ENCODE measurements at places on chromosomes 12 and 14. TPM values are rescaled to one million over a fixed set of nuclear protein-coding genes. Genes with fewer than 3 reads are reported as not detected.

Gene KIF5A
- 0.59 TPM for total RNA-seq

Gene STXBP6
- total RNA-seq, result 11.9 TPM

Gene CLEC14A
- total RNA-seq, result 53.2 TPM

Gene RDH5
- 13.1 TPM for total RNA-seq

- no peak for DNase-seq
Measured at GRCh38 chr14:73370561-73370960, 87.8 kb downstream of the NUMB start.

DNA sequence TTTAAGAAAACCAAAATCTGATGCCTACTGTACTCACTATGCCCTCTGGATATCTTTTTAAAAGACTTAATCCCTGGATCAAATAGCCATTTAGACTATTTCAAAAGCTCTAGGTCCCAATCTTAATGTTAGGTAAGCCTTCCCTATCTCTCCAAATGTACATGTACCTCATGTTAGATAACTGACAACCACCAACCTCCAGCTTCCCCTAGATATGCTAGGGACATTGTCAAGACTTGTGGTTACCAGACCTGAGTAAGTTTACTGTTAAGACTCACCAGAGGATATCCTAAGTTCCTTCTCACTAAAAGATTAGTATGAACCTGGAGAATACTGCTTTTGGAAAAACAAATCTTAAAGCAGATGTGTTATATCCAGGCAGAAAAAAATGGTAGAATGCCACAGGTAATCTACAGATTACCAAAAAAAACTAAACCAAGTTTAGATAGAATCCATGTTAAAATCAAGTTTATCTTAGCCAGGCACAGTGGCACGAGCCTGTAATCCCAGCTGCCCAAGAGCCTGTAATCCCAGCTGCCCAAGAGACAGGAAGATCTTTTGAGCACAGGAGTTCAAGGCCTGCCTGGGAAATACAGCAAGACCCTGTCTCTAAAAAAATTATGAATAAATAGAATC, 9.7 kb downstream of the NAP1L1 start:
- no peak for DNase-seq

DNA sequence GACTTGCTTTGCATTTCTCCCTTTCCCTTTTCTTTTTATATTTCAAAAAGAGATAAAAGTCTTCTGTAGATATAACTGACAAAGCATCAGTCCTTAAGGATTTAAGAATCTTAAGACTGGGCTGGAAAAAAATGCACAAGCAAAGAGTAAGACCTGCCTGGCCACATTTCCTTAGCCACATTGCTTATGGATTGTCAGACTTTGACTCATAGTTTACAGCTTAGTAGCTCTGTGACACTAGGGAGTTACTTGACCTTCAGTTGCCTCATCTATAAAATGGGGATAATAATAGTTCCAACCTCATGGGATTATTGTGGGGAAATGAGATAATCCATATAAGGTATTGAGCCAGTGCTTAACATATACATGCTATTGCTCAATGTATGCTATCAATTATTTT, 66.4 kb upstream of the STK38L start:
- no peak for DNase-seq

DNA sequence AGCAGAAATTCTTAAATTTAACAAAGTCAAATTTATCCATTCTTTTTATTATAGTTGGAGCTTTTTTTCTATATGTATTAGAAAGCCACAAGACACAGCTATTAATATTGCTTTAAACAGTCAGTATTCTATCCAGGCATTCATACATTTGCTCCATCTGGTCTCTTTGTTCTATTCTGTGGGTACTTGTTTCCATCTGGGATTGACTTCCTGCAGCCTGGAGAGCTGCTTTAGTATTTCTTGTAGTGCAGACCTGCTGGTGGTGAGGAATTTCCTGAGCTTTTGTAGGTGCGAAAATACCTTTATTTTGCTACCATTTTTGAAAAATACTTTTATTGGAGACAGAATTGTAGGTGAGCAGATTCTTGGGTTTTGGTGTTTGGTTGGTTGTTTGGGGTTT, 29.0 kb downstream of the CCDC60 start:
- no peak for DNase-seq

DNA sequence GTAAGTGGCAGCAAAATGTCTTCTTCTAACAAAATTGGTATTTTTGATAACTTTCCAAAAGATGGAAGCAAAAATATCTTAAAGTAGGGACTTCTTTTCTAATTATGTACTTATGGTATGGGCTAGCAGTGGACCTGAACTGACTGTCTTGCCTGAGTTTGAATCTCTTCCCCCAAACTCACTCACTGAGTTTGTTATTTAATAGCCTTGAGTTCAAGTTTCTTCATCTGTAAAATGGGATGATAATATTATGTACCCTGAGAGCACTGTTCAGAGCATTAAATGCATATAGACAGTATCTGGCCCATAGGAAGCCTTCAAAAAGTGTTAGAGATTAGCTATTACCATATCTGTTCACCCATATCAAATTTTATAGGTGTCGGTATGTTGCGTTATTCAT, 210.4 kb upstream of the NUDT4 start:
- no peak for DNase-seq

DNA sequence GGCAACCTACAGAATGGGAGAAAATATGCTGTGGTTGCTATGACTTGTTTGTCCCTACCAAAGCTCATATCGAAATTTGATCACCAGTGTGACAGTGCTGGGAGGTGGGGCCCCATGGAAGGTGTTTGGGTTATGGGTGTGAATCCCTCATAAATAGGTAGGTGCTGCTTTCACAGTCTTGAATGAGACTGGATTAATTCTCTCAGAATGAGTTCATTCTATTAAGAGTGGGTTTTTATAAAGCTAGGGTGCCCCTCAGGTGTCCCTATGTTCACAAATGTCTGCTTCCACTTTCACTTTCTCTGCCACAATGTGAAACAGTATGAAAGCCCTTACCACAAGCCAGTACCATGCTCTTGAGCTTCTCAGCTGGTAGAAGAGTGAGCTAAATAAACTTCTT, 133.5 kb downstream of the CPNE8 start:
- no peak for DNase-seq

GRCh38 chr12:95959107-95959506, 16.0 kb downstream of the AMDHD1 start:
- no peak for DNase-seq

GRCh38 chr12:19199332-19199731, 69.8 kb downstream of the PLEKHA5 start:
- DNase-seq, result no peak

- DNase-seq, result no peak
Measured at GRCh38 chr14:55976655-55977054, 141.6 kb upstream of the PELI2 start.

DNA sequence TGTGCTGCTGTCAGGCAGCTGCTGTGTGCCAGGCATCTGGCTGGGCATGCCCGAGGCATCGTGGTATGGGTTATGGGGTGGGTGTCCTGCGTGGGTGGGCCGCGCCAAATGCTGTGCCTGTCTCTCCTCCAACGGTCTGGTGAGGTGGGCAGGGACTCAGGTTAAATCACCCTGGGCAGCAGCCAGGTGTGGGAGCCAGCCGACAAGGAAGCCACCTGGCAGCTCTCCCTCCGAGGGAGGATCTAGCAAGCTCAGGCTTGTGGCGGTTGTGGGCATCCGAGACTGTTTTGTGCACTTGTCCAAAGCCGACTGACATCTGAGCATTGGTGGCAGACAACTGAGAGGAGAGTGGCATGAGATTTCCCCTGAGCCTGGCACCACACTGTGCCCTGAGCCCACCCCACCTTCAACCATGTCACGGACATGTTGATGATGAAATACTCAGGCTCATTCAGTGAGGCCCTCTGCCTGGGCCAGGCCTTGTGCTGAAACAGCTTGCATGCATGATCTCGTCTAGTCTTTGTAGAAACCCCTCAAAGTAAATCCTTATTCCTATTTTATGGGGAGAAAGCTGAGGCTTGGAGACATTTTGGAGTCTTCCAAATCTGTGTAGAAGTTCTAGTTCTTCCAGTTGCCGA, 181.8 kb upstream of the MYL2 start:
- no peak for DNase-seq

- DNase-seq, result peak; percentile 45
Measured at GRCh38 chr14:100305324-100306100, 732 bp downstream of the SLC25A29 start.

DNA sequence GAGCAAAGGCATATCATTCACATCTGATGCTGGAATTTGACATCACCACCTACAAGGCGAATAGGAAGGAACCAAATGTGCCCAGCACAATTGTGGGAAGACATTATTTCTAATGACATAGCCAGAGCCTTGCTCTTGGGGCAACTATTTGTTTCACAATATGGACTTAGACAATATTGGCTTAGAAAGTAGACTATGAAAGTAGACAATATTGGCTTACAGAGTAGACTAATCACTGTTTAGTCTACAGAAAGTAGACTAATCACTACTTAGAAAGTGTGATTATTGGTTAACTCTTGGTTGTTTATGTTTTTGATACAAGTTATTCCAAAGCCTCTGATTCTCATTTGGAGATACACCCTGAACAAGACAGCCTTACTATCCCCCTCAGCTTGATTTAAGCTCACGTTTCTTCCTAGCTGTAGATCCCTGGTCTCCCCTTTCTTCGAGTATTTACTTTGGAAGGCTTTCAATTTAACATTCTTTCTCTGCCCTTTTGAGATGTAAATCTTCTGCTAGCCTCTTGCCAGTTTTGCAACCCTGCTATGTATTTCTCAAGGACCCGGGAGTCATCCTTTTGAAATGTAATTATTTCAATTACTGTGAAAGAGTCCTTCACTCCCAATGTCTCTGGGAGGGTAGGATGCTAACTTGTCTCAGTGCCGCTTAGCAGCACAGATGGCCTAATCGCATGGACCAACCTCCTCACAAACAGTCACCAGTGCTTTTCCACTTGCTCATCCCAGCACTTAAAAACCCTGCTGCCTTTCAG, 843.2 kb downstream of the GALC start:
- DNase-seq, result no peak

GRCh38 chr12:2277492-2278155, 224.8 kb downstream of the CACNA1C start:
- DNase-seq, result no peak

DNA sequence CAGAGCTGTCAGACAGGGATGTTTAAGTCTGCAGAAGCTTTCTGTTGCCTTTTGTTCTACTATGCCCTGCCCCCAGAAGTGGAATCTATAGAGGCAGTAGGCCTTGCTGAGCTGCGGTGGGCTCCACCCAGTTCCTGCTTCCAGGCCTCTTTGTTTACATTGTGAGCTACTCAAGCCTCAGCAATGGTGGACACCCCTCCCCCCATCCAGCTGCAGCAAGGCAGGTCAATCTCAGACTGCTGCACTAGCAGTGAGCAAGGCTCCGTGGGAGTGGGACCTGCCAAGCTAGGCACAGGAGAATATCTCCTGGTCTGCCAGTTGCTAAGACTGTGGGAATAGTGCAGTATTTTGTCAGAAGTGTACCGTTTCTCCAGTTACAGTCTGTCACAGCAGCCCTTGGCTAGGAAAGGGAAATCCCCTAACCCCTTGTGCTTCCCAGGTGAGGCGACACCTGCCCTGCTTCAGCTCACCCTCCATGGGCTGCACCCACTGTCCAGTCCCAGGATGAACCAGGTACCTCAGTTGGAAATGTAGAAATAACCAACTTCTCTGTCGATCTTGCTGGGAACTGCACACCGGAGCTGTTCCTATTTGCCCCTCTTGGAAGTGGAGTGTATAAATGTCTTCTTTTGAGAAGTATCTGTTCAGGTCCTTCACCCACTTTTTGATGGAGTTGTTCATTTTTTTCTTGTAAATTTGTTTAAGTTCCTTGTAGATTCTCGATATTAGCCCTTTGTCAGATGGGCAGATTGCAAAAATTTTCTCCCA, 213.5 kb upstream of the SLC38A2 start:
- no peak for DNase-seq

DNA sequence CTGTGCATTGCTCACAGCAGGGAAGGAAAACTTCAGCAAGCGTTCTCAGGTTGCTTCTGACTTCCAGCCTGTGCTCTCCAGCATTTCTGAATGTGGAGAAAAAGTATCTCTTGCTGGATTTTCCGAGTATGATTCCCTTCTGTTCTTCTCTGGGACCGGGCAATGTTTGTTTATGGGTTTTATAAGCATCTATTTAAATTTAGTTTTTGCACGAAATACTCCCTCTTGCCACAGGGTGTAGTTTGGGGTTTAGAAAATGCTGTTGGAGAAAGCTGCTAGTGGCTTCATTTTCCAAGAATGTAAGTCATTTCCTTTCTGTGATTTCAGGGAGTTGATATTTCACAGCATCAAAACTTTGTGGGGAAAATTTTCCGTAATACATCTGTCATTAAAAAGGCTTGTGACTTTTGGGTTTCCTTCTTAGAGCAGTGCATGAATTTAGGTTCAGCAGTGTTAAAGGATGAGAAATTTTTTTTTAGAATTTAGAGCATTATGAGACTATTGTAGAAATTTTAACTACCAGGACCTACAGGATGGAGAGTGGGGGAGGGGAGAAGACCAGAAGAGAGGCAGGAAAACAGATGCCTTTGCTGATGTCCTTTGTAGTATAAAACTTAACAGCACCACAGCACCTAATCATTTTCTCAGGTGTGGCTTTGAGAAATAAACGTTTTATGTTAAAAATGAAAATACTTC, 1.5 kb downstream of the FRMD6 start:
- DNase-seq, result peak; percentile 42

- no peak for DNase-seq
Measured at GRCh38 chr12:4045786-4046494, 172.7 kb upstream of the PARP11 start.

GRCh38 chr12:130552483-130552996, 163.6 kb downstream of the RIMBP2 start:
- no peak for DNase-seq

DNA sequence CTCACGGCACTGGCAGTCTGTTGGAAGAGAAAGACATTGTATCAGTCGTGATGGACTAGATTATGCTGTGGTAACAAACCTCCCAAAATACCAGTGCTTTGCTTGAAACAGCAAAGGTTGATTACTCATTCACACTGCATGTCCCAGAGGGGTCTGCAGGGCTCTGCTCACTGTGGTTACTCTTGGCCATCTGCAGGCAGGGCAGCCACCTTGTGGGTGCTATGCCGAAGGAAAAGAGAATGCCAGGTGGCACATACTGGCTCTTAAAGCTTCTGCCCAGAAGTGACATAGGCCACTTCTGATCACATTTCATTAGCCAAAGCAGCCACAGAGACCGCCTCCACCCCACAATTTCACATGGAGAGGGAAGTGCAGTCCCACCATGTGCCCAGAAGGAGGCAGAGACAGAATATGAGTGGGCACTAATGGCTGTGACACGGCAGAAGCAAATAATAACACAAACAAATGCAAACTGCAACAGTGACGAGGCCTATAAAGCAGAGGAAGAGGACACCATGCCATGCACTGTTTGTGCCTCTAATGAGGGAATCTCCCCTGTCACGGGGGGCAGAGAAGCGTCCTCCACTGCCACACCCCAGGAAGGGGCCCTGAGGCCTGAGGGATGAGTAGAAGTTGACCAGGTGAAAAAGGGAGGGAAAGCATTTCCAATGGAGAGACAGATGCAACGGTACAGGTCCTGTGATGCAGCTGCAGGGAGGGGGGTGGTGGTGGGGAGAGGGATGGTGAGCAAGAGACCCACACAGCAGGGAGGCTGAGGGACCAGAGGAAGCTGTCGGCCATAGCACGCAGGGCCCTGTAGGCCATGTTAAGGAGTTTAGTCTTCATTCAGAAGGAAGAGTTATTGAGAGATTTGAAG, 51.7 kb upstream of the KICS2 start:
- DNase-seq, result no peak

All from uterus (tissue), 4 donors.